T-helper 2 cell (primary cell): ENCODE measurements at places on chromosomes 1 and 21.

DNA sequence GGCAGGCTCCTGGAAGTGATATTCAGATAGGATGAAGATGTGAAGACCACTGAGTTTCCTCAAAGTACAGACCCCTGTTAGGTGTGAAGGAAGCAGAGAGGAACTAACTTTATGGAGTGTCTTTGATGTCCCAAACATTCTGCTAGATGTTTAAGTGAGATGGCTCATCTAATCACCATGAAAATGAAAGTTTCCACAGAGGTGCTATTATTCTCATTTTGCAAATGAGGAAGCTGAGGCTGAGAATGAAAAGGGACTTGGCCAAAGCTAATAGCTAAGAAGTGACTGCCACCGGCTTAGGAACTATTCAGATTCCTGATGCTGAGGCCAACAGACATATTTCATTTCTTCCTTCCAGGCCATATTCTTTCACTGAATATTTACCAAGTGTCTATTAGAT lies 45.9 kb upstream of the WLS start:
- no peak for DNase-seq

- DNase-seq: no peak
Measured at GRCh38 chr1:3505161-3505560, 50.7 kb downstream of the ARHGEF16 start.

GRCh38 chr1:116494353-116494692 lies 76.5 kb downstream of the CD58 start:
- no peak for DNase-seq

- no peak for DNase-seq
Measured at GRCh38 chr1:157286646-157287420, 148.6 kb upstream of the ETV3 start.

GRCh38 chr1:202659541-202659940 lies 50.7 kb downstream of the SYT2 start:
- DNase-seq: no peak

- DNase-seq: no peak
Measured at GRCh38 chr1:118783095-118783758, 204.9 kb downstream of the TBX15 start.

GRCh38 chr1:930633-931138 lies 7.0 kb downstream of the SAMD11 start:
- no peak for DNase-seq

DNA sequence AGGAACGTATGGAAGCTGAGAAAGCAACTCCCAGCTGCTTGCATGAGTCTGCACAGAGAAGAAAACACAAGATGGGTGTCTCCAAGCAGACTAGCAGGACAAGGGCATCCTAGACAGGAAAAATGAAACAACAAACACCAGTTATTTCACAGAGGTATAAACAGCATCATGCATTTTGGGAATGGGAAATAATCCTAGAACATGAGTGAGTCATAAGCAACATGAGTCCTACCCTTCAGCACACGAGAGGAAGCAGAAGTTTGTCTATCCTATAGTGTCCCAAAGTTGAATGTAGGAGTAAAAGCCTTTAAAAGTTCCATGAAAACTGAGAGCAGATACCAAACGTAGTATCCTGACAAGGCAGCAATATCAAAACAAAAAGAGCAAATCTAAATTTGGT lies 11.3 kb upstream of the FRRS1 start:
- no peak for DNase-seq

DNA sequence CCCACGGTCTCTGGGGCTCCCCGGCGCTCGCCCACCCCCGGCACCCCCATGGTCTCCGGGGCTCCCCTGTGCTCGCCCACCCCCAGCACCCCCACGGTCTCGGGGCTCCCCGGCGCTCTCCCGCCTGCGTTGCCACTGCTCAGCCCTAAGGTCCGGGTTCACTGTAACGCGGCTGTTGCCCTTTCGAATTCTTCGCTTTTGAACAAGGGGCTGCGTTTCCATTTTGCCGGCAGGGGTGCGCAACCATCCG lies 5.2 kb upstream of the FTCD start:
- DNase-seq: no peak

GRCh38 chr1:30770150-30770549 lies 12.6 kb upstream of the LAPTM5 start:
- DNase-seq: no peak

DNA sequence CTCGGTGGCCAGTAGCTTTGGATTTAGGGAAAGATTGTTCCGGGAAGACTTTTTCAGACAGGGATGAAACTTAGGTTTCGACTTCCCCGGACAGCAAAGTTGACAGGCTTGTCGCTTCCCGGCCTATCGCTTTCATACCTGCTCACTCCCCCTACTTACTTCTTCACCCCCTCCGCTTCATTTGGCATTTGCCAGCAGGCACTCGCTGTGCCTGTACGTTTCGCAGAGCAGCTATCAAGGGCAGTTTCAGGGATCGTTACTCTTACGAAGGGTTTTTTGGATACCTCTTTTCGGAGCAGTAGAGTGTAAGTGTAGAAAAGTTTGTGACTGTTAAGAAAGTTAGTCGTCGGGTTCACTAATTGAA lies 393 bp downstream of the BLZF1 start:
- DNase-seq: no peak

DNA sequence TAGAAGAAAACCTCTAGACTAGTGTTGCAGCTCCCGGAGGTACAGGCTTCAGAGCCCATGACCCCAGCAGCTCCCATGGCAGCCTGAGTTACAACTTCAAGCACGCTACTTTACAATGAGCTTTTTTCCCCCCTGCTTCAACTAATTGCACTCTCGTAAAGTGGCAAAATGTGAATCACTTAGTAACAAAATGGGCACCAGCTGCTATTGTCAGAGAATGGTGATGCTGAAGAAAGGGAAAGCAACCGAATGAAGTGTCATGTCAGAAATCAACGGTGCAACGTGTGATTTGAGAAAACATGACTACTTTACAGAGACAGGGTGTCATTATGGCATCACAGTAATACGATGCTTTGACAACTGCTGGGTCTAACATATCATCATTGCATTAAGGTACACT lies 40.5 kb downstream of the ESRRG start:
- DNase-seq: no peak

GRCh38 chr1:67815303-67816094 lies 17.8 kb downstream of the GNG12 start:
- no peak for DNase-seq

GRCh38 chr1:39751595-39751994 lies 12.9 kb downstream of the PPIE start:
- no peak for DNase-seq

- peak; percentile 74 for DNase-seq
Measured at GRCh38 chr1:155226188-155226909, 17.9 kb downstream of the MTX1 start.

GRCh38 chr1:41619511-41620364 lies 135.3 kb upstream of the EDN2 start:
- DNase-seq: no peak

- DNase-seq: no peak
Measured at GRCh38 chr1:9835758-9836631, 12.2 kb upstream of the CLSTN1 start.

DNA sequence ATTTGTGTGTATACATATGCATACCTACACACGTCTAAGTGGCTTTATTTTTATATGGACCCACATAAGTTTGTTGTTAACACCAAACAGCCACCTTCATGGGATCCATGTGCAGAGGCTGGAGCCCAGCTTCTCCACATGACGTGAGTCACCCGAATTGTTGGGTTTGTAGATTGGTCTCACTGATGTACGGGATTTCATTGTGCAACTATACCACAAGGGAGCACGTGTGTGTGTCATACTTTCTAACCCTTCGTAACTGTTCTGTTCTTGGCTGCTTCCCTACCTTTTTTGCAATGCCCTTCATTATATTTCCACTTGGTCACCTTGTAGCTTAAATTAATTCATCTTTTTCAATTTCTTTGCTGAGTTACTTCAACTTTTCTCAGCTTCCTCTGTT lies 21.0 kb downstream of the SPRTN start:
- DNase-seq: no peak

GRCh38 chr1:104264521-104264920 lies 514.8 kb downstream of the AMY1C start:
- DNase-seq: no peak

- DNase-seq: no peak
Measured at GRCh38 chr1:4210043-4210442, 310.0 kb upstream of the C1orf174 start.

GRCh38 chr1:36706416-36706815 lies 223.7 kb upstream of the CSF3R start:
- no peak for DNase-seq

- peak; percentile 58 for DNase-seq
Measured at GRCh38 chr1:89633800-89634625, 1.1 kb downstream of the LRRC8C start.

DNA sequence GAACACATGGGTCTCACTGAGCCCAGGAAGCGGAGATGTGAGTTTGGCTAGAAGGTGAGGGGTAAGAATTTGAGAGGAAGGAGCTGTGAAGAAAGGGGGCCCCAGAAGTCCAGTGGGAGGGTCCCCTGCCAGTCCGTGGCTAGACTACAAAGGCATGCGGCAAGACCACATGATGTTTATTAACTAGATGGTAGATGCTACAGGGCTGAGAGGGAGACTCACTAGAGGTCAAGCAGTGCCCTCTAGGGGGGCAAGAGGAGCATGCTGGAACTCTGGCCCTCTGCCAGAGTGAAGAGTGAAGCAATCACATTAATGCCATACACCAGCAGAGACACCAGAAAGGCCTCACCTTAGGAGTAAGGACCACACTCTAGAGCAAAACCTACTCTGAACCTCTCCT lies 12.2 kb downstream of the KIAA0319L start:
- DNase-seq: peak; percentile 37

DNA sequence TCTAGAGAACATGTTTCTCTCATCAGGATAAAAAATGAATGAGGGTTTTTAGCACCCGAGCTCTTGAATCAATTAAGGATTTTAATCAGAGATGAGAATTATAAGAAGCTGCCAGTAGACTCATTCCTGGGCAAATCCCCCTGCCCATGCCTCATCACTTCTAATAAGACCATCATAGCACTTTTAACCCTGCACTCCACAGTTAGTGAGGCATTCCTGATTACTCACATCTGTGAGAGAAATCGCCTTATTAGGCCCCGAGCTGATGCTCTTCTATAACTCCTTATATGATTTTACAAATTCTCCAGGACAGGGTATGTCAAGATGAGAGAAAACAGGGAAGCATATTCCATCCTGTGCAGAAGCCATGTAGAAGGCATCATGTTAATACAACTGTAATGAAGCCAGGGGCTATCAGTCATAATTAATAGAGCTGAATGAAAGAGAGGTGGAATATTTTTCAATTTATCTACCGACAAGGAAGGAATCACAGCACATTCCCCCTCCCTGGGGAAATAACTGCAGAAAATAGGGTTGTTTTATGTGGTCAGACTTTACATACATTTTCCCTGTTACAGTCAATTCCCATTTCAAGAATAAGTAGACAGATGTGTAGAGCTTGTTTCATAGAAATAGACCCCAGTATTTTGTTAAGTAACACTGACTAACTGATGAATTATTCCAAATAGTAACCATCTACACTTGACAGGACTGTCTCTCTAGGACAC lies 272.7 kb downstream of the HHIPL2 start:
- no peak for DNase-seq

DNA sequence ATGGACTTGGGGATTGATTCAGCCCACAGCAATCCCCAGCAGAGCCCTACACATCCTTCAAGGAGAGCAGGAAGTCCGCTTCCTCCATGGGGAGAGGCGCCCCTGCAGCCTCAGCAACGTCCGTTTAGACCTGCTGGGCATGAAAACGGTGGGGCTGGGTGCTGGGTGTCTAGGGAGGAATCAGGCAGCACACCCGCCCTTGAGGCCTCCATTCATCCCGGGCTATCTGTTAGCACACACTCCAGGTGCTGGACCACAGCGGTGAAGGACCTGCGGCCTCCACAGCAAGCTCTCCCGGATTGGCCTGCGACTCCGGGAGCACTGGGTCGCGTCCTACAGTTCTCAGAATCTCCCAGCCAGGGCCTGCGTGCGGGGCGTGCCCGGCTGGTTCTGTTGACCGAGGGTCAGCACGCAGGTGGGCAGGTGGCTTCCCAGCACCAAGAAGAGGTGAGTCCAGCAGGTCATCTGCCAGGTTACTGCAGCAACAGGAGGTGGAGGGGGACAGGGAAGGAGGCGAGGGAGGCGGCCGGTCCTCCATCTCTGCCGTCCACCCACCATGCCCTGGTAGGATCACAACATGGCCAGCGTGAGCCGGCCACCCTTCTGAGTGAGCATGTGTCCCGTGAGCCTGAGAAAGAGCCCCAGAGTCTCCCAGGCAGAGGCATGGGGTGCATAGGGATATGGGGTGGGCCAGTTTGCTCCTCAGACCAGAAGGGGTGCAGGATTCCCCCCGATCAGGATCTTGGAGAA lies 96.6 kb downstream of the RIPK4 start:
- DNase-seq: no peak

DNA sequence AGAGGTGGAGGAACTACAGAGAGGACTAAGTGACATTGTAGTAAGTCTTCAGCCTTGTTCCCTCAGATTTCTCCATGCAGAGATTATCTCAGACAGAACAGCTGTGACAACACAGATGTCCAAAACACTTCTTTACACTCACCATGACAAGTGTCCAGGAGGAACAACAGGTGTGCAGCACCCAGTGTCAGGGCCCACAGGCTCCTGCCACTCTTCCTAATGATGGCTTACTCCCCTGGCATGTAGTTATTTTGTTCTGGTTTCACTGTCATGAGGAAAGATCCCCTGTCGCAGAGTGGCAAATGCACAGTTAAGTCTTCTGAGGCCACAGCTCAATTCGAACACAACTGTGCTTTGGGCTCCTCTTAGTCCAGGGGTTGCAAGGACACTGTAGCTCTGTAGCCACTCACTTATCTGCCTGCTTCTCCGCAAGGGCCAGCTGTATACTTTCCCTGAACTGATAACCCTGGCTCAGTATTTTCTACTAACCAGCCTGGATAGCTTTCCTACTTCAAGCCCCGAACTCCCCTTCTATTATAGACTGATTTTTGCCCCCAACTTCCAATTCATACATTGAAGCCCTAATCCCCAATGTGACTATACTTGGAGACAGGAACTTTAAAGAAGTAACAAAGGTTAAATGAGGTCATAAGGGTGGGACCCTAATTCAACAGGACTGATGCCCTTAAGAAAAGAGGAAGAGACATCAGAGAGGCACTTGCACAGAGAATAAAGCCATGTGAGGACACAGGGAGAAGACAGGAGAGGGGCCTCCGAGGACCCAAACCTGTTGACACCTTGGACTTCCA lies 11.1 kb downstream of the PDZK1 start:
- no peak for DNase-seq

- DNase-seq: no peak
Measured at GRCh38 chr1:11546456-11546855, 67.5 kb downstream of the DISP3 start.

DNA sequence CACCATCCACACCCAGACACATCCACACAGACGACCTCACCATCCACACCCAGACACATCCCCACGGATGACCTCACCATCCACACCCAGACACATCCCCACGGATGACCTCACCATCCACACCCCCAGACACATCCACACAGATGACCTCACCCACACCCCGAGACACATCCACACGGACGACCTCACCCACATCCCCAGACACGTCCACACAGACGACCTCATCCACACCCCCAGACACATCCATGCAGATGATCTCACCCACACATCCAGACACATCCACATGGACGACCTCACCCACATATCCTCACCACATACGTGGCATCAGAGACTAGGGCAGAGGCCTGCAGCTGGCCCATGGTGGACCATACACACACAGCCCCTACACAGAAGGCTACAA lies 14.7 kb upstream of the FABP3 start:
- DNase-seq: no peak
